HepG2 (cell line): ENCODE measurements at places on chromosomes 6 and 20. TPM values are rescaled to one million over a fixed set of nuclear protein-coding genes. Genes with fewer than 3 reads are reported as not detected.

The TTBK1 gene
- total RNA-seq = 0.10 and 0.33 TPM in 2 replicates

The SLC17A3 gene
- 0.09 TPM in 1 of 2 replicates, not detected in the other for total RNA-seq

DNA sequence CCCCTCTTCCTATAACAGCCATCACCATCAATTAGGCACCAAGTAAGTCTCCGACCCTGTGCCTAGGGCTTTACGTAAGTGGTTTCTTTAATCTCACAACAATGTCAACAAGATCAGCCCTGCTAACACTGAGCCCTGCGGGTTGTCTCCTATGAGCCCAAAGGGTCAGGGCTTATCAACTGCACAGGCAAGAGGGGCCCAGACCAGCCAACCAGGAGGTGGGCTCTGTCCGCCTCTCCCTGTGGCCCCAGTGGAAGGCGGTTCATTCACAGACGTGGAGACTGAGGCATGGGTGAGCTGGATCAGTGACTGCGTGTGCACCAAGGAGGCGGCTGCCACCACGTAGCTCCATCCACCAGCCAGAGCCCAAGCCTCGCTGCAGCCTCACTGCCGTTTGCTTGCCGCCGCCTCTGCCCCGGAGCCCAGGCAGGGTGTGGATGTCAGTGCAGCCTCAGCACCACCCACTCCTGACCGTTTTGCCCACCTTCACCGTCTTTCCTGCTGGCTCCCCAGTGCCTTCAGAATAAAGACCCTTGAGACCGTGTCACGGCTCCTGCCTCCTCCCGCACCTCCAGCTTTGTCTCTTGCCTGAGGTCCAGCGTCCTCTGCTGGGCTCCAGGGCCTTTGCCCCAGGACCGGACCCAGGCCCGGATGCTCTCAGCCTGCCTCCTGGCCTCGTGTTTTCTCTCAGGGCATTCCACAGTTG is 78.7 kb downstream of the DLL1 start:
- H3K27me3 ChIP-seq = peaks cover 15% of the 10 kb centered on the region
- no peak overlapping the region for H3K4me3 ChIP-seq
- H3K4me1 ChIP-seq = no peaks in the 10 kb centered on the region
- DNase-seq = no peak
- H3K27ac ChIP-seq = no peak overlapping the region

DNA sequence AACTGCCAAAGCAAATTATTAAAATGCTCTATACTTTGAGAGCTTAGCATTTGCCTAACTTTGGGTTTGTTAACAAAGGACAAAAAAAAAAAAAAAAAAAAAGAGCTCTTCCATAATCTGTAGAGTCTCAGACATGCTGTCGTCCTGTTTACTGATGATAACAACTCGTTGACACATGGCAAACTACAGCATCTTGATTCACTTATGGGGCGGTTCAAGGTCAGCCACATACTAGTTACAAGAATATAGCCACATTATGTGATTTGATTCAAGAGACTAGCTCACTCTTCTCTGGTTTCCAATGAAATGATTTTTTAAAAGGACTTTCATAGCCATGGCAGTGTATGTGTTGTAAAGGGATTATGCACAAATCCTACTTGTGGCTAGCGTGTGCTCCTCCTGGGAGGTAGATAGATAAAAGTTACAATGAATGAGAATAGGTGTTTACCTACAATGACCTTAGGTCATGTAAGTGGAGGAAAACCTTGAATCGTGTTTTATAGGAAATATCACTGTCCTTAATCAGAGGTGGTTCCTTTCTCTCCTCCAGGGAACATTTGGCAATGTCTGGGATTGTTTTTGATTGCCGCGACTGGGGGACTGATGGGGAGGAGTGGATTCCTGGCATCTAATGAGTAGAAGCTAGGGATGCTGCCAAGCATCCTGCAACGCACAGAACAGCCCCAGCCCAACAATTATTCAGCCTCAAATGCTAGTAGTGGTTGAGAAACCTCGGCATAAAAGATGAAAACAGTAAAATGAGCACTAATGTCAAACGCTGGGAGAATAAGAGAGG is 969.2 kb upstream of the SLC35B3 start:
- H3K4me1 ChIP-seq = no peaks in the 10 kb centered on the region
- H3K4me3 ChIP-seq = no peak overlapping the region
- H3K27ac ChIP-seq = no peak overlapping the region
- H3K27me3 ChIP-seq = no peaks in the 10 kb centered on the region

GRCh38 chr6:47919875-47920274 is 138.0 kb downstream of the OPN5 start:
- no peak for DNase-seq
- no peaks in the 10 kb centered on the region for H3K4me1 ChIP-seq
- no peaks in the 10 kb centered on the region for H3K27me3 ChIP-seq
- no peak overlapping the region for H3K27ac ChIP-seq
- peaks cover 21% of the 10 kb centered on the region for H3K36me3 ChIP-seq
- H3K4me3 ChIP-seq = no peak overlapping the region

GRCh38 chr20:15814911-15815310 is 758.3 kb downstream of the KIF16B start:
- H3K27me3 ChIP-seq = no peaks in the 10 kb centered on the region
- H3K4me3 ChIP-seq = no peak overlapping the region
- H3K27ac ChIP-seq = no peak overlapping the region
- no peak for DNase-seq
- no peaks in the 10 kb centered on the region for H3K36me3 ChIP-seq
